Endothelial cell of umbilical vein (primary cell): ENCODE measurements at places on chromosomes 6 and 20. TPM values are rescaled to one million over a fixed set of nuclear protein-coding genes. Genes with fewer than 3 reads are reported as not detected.
A peak's percentile ranks its signal among the peaks of the same experiment; 100 is the strongest.

- DNase-seq = no peak
Observed at GRCh38 chr6:76435174-76435573, 362.7 kb upstream of the IMPG1 start.

- no peak for DNase-seq
Observed at GRCh38 chr20:61419501-61419900, 167.4 kb downstream of the CDH4 start.

GRCh38 chr6:6543181-6543879 lies 45.2 kb upstream of the LY86 start:
- no peak for DNase-seq

GRCh38 chr6:16466800-16467553 lies 228.6 kb downstream of the GMPR start:
- peak; percentile 35 for DNase-seq

GRCh38 chr6:53168516-53169267 lies 20.1 kb upstream of the GCM1 start:
- no peak for DNase-seq

DNA sequence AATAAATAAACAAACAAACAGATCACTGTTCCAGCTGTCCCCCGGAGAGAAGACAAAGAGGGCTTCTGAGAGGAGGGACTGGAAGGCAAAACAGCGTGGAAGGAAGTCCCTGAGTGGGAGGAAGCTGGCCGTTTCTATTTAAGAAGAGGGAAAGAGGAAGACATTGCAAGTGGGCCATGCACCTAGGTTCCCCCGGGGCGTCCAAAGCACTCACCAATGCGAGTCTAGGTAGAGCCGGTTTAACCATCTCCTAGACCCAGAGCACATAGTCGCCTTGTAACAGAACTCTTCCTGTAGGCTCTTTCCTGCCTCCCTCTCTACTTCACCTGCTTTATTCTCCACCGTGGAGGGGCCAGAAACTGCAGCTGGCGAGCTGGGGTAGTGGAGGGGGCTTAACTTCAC lies 158.4 kb downstream of the ZDHHC14 start:
- no peak for DNase-seq

DNA sequence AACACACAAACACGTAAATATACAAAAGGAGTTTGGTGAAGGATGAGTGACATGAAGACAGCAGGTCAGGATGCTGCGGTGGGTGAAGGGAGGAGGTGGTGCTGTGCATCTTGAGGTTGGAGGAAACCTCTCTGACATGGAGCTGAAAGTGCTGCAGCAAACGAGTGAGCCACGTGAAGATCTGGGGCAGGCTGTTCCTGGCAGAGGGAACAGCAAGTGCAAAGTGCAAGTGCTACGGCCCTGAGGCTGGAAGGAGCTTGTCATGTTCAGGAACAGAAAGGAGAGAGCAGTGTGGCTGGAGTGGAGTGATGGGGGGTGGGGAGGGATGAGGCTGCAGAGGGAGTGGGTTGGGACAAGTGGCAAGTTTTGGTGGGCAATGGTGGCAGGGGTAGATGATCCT lies 24.8 kb upstream of the ANGPT4 start:
- no peak for DNase-seq

GRCh38 chr6:157606516-157606915 lies 216.5 kb upstream of the SNX9 start:
- no peak for DNase-seq

DNA sequence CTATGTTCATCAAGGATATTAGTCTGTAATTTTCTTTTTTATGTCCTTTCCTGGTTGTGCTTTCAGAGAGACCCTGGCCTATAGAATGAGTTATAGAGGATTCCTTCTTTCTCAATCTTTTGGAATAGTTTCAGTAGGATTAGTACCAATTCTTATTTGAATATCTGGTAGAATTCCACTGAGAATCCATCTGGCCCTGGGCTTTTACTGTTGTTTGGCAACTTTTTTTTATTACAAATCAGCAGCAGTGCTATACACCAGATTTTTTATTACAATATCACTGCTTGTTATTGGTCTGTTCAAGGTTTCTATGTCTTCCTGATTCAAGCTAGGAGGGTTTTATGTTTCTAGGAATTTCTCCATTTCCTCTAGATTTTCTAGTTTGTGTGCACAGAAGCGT lies 50.0 kb upstream of the NRSN1 start:
- no peak for DNase-seq

- no peak for DNase-seq
Observed at GRCh38 chr20:6632187-6632586, 135.3 kb upstream of the BMP2 start.

DNA sequence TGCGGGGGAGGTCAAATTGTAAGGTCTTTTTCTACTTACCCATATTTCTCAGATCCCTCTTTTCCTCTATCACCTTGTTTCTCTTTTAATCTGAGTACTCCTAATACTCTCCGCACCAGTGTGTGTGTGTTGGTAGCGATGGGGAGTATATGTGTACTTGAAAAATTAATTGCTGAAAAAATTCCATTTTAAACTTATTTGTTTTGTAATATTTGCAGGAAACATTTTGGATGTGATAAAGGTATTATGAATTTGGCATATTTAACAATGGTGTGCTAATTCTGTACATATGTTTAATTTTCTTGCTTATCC lies 48.1 kb upstream of the MLIP start:
- DNase-seq = no peak

DNA sequence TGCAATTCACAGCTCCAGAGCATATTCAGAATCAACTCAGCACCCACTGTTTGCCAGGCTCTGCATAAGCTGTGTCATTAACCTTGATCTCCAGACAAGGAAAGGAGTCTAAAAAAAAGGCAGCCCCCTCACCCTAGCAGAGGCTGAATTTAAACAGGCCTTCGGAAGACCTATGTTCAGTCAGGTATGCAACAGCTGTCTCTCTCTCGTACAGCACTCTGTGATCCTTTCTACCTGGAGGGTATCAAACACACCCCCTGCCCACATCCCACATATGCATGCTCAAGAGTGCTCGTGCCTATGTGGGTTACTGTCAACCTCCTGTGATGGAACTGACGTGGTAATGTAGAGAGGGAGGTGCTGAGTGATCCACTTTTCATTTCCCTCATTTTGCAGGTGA lies 8.5 kb downstream of the PLAGL2 start:
- DNase-seq = no peak

- DNase-seq = no peak
Observed at GRCh38 chr6:10505529-10505928, 15.6 kb upstream of the GCNT2 start.

DNA sequence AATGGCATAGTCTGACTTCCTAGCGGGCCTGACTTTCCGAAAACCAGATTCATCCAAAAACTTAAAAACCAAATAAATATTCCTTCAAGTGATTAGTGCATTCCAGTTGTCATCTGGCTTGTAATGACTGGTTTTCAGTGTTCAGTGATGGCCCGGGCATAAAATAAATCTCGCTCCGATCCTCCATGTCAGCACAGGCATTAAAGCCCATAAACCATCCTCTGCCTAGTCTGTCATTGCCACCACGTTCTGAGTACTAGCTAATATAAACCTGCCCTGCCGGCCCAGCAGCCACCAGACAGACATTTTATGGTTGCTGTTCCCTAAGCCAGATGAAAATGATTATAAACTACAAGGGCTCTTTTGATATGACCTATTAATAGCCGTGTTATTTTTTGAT lies 232.3 kb upstream of the GMDS start:
- DNase-seq = no peak

DNA sequence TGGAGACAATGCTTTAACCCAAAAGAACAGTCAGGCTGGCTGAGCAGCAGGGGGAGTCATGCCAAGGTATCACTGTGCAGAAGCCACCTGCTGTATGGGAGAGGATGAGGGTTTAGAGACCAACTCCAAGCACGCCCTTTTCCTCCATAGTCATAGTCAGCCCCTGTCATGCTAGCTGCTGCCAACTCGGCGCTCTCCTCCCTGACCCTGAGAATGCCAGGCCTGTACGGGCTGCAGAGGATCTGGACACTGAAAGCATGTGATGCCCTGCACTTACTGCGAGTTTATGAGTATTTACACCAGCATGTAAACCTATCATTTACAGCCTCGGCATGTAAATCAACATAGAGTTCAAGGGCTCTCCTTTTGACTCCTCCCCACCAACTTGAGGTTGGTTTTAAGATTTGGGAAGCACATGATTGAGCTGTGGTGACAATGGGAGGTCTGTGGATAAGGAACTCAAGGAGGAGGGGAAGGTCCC lies 11.7 kb upstream of the SCUBE3 start:
- no peak for DNase-seq

GRCh38 chr6:99349171-99350141 lies at the start of gene FAXC:
Gene FAXC (minus strand): TSS chr6:99349674. CDS start chr6:99349372, 302 bp downstream.
- peak; percentile 25 for DNase-seq

DNA sequence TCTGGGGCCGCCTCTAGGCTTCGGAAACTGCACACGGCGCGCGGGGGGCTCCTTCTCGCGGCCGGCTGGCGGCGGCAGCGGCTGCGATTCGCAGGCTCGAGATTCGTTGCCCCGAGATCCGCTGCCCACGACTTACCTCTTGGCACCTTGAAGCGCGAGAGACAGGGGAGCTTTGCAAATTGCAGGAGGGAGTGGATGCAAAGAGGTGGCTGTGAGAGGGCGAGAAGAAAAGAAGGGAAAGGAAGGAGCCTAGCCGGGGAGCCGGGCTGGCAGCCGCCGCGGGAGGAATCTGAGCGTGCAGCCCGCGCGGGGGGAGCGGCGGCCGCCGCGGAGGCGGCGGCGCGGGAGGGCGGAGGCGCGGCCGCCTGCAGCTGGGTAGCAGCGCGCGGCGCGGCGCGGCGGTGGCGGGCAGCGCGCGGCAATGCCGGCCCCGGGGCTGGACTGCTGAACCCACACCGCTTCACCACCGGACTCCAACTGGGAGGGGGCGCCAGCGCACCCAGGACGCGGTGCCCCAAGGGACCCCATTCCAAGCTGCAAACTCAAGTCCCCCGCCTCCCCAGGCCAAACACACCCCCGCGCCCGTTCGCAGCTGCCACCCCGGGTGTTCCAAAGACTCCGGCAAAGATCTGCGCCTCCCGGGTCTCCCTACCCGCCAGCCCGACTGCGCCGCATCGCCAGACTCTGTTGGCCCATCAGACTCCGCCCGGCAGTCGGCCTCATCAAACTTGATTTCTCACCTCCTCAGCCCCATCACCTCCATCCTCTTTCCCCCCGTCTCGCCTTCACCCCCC lies 44.2 kb upstream of the SUPT3H start:
- peak; percentile 48 for DNase-seq

DNA sequence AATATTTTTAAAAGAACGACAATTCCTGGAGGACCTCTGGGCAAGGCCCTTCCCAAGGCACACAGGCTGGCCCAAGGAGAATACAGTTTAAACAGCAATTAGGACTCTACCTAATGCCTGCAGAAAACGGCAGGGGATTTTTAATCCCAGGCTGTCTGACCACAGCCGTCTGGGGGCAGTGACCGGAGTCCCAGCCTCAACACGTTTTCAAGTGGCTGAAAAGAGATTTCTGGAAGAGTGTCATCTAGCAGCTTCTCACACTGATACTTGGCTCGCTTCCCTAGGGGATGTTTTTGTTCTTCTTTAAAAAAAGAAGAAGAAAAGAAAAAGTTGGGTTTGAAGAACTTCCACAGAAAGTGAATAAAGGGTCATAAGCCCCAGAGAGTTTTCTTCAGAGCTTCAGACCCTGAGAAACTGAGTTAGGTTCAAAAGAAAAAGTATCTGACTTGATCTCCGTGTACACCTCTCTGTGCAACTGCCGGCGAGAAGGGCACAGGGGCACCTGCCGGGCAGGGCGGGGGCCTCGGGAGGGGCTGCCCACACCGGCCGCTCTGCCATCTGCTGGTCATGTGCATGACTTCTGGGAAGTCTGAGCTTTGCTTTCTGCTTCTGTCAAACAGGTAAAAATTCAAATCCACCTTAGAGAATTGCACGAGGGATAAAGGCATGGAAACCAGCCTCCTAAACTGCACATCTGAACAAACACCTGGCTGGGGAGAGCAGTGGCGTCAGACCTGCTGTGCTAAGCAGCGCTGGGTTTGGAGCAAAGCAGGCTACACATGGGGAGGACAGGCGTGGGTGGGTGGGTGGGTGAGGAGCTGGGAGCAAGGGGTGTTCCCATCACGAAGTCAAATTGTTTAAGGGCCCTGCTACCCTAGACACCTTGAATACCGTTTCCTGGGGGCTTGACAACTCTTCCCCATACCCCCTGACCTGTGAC lies 33.0 kb downstream of the RRBP1 start:
- no peak for DNase-seq

- DNase-seq = no peak
Observed at GRCh38 chr6:40807484-40807883, 220.3 kb upstream of the LRFN2 start.

- DNase-seq = no peak
Observed at GRCh38 chr6:70894001-70894400, 62.9 kb downstream of the B3GAT2 start.

DNA sequence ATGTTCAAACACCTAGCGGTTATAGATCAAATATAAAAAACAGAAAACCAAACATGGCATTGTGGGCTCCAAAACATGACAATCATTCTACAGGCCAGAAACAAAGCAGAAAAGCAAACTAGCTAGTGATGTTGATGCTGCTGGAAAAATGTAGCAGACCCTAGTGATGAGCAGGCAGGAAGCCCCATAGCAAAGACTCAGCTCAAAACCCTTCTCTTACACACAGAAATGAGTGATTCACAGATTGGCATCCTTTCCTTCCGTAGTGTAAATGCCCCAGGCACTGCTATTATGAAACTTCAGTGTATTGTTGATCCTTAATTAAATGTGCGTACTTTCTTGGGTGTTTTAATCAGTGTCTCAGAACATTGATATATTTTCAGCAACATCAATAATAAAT lies 425.1 kb downstream of the UTRN start:
- DNase-seq = peak; percentile 61

GRCh38 chr6:131568726-131569125 lies 4.3 kb upstream of the ARG1 start:
- no peak for DNase-seq

GRCh38 chr20:47335251-47336128 lies 21.0 kb downstream of the ZMYND8 start:
- no peak for DNase-seq

DNA sequence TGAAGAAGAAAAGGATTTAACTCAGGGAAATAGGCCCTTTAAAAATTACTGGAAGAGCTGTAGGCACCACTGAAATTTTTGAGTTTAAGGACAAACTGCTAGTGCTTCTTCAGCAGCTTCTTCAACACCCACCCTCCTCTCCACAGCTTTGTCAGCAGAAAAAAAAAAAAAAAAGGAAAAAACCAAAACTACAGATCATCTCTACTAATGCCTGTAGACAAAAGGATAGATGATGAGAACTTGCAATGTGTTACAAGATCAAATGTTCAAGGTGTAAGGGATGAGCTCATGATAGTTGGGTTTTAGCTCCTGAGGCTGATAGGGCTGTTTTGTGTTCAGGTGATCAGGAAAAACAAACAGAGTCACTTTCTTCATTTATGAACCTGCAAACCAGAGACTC lies 55.2 kb upstream of the PREP start:
- DNase-seq = no peak

GRCh38 chr20:4193069-4193452 lies 177.7 kb upstream of the RNF24 start:
- no peak for DNase-seq

The FAXC gene
- polyA plus RNA-seq = 2.8 and 3.4 TPM in 2 replicates

The PTCRA gene
- 0.13 TPM in 1 of 2 replicates, not detected in the other for polyA plus RNA-seq

The TCP11 gene
- polyA plus RNA-seq = 0.18 TPM in 2 replicates

The TULP1 gene
- polyA plus RNA-seq = not detected in 2 replicates

The KCNB1 gene
- not detected in 2 replicates for polyA plus RNA-seq

The ACTR5 gene
- polyA plus RNA-seq = 8.8 and 8.9 TPM in 2 replicates

The TSHZ2 gene
- not detected in 2 replicates for polyA plus RNA-seq

The DPM1 gene
- polyA plus RNA-seq = 21.4 and 33.9 TPM in 2 replicates

The SRSF12 gene
- polyA plus RNA-seq = 0.06 and 0.07 TPM in 2 replicates

The PLA2G7 gene
- not detected in 2 replicates for polyA plus RNA-seq

The RAB44 gene
- polyA plus RNA-seq = 0.03 TPM in 2 replicates

The PRICKLE4 gene
- 1.0 and 1.5 TPM in 2 replicates for polyA plus RNA-seq

The SIRPB2 gene
- polyA plus RNA-seq = 18.8 and 19.7 TPM in 2 replicates

The HLA-DRB1 gene
- not detected in 2 replicates for polyA plus RNA-seq

The BPIFB1 gene
- polyA plus RNA-seq = not detected in 2 replicates

The SCRT2 gene
- polyA plus RNA-seq = not detected in 2 replicates

The ADTRP gene
- 3.6 and 4.4 TPM in 2 replicates for polyA plus RNA-seq

The TFAP2B gene
- polyA plus RNA-seq = not detected in 2 replicates
